ENCODE measurements at places on chromosomes 3 and 15.
A peak's percentile ranks its signal among the peaks of the same experiment; 100 is the strongest.

GRCh38 chr3:44476181-44476611, 1.3 kb downstream of the ZNF445 start:
- DNase-seq: no peak

- no peak for DNase-seq
These were observed 160.7 kb upstream of the EIF1B start for GRCh38 chr3:40148827-40149226.

- no peak for DNase-seq
These were observed 281.3 kb downstream of the EPHB1 start for GRCh38 chr3:135076341-135076740.

DNA sequence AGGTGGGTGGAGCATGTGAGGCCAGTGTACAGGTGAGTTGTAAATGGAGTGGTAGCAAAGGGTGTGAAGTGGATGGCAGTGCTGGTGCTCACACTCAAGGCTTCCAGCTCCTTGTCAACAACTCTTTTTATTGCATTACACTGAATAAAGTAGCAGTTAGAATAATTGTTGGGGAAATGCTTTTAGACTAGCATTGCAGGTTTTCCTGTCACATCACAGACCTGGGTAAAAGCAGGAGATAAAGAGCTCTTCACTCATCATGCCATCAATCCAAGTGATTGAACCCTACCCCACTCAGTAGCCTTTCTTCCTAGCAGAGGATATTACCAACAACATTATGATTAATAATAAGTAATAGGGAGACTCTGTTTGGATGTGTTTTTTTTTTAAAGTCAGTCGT, 81.6 kb downstream of the CDIN1 start:
- DNase-seq: no peak

DNA sequence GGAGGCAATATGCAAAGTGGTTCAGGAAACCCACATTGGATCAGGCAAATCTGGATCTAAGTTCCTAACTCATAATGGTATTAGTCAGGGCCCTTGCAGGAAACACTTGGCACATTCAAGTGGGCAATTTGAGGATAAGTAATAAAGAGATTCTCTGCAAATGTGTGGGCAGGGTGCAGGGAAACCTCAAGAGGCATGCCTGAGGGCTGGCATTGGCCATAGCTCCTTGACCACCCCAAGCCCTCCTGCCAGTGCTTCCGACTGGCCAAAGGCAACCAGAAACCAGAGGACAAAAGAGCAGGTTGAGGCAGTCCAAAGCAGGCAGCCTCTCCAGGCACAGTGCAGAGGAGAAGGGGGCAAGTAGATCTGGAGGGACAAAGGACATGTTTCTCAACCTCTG, 130.8 kb upstream of the SNTN start:
- DNase-seq: no peak

DNA sequence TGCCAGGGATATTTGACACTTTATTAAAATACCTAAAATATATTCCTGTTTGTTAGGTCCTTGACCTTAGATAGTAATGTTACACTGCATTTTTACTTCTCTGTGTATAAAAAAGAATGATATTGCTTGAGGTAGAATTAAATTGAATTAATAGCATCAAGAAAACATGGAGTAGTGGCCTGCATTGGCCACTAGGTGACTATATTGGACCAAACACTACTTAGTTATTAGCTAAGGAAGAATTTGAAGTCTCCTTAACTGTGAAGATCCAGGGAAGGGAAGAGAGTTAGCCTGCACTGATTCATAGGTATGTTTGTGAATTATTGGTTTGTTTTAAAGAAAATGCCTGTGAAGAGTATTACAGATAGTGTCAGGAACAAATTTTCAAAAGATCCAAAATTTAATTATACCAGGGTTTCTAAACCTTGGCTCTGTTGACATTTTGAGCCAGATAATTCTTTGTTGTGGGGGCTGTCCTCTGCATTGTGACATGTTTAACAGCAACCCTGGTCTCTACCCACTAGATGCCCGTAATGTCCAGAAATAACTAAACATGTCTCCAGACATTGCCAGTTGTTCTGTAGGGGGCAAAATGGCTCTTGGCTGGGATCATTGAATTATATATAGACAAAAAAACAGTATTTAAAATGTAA, 103.6 kb upstream of the THSD4 start:
- peak; percentile 61 for DNase-seq

- DNase-seq: no peak
These were observed 507 bp upstream of the JMJD7 start for GRCh38 chr15:41827290-41827879.

- no peak for DNase-seq
These were observed 618.1 kb downstream of the PYDC2 start for GRCh38 chr3:192079098-192079497.

GRCh38 chr3:60803216-60804173, 447.8 kb downstream of the FHIT start:
- DNase-seq: no peak

DNA sequence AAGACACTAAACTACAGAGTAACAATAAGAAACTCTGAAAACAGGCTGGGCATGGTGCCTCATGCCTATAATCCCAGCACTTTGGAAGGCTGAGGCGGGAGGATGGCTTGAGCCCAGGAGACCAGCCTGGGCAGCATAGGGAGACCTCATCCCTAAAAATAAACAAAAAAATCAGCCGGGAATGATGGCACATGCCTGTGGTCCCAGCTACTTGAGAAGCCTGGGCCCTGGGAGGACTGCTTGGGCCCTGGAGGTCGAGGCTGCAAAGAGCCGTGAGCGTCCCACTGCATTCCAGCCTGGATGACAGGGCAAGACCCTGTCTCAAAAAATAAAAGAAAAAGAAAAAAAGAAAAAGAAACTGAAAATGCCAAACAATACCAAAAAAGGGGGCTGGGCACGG, 55.4 kb downstream of the TMCC1 start:
- no peak for DNase-seq

- DNase-seq: no peak
These were observed 38.7 kb downstream of the FGD5 start for GRCh38 chr3:14857506-14857905.

DNA sequence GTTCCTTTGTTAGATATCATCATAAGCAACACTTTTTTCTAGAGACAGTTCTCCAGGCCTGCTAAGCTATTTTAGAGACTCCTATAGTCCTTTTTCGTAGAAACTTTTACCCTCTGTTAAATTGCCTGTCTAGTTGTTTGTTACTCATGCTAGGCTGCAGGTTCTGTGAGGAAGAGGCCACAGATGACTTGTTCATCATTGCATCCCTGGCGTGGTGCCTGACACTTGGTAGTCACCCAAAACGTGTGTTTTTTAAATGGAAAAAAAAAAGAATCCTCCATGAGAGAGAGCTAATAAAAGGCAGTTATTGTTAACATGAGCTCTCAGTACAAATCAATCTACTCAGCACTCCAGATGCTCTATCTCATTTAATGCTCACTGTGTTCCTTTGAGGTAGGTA, 35.1 kb downstream of the CCDC54 start:
- no peak for DNase-seq

GRCh38 chr3:32420126-32421038, 28.7 kb downstream of the CMTM7 start:
- peak; percentile 82 for DNase-seq

DNA sequence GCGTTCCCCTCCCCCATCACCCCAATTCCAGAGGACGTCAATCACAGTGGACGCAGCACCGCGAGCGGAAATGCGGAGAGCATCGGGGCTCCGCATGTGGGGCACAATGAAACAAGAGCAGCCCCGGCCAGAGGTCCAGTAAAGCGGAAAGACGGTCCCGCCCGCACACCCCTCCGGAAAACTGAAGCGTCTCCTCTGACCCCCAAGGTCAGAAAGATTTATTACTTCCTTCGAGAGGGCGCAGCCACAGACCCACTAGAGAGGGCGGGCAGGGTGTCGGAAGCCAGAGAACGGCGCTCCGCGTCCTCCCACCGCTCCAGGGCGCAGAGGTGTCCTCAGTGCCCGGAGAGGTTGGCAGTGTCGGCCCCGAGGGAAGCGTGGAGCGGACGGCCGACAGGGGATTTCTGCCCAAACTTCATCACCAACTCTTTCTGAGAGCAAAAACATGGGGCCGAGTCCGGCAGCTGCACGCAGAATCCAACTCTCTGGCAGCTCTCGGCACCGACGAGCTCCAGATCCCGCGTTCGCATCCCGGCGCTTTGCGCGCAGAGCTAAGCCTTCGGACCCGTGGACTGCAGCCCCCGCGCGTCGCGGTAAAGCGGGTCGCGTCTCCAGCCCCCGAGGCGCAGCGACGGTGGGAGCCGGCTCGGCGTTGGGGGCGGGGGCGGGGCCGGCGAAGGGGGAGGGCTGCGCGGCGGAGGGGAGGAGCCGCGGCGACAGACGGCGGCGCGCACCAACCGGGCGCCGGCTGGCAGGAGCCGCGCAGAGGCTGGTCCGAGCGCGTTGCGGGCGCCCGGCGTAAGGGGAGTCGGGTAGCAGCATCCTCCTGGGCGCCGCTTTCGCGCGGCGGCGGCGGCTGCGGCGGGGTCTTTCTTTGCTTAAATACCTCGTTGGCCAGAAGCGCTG, at the start of gene CHST2:
TSS of gene CHST2 (plus strand) at position 763 of the 906 bp plus-strand sequence. CDS start 1,046 bp downstream, outside the sequence.
- DNase-seq: peak; percentile 23

DNA sequence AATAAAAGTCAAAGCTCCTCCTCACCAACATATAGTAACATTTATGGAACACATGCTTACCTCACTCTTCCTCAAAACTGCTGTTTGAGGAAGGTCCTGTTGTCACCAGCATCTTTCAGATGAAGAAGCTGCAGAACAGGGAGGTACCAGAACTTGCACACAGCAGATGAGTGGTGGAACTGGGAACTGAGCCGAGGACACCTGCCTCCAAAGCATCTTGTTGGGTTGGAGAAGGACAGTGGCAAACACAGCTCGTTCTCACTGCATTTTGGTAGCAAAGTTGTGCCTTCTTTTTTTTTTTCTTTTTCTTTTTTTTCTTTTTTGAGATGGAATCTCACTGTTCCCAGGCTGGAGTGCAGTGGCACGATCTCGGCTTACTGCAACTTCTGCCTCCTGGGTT, 76.0 kb downstream of the CEMIP start:
- no peak for DNase-seq

- DNase-seq: no peak
These were observed 68.5 kb downstream of the PLCH1 start for GRCh38 chr3:155676252-155676981.

GRCh38 chr3:62084558-62084957, 288.8 kb downstream of the FEZF2 start:
- no peak for DNase-seq

DNA sequence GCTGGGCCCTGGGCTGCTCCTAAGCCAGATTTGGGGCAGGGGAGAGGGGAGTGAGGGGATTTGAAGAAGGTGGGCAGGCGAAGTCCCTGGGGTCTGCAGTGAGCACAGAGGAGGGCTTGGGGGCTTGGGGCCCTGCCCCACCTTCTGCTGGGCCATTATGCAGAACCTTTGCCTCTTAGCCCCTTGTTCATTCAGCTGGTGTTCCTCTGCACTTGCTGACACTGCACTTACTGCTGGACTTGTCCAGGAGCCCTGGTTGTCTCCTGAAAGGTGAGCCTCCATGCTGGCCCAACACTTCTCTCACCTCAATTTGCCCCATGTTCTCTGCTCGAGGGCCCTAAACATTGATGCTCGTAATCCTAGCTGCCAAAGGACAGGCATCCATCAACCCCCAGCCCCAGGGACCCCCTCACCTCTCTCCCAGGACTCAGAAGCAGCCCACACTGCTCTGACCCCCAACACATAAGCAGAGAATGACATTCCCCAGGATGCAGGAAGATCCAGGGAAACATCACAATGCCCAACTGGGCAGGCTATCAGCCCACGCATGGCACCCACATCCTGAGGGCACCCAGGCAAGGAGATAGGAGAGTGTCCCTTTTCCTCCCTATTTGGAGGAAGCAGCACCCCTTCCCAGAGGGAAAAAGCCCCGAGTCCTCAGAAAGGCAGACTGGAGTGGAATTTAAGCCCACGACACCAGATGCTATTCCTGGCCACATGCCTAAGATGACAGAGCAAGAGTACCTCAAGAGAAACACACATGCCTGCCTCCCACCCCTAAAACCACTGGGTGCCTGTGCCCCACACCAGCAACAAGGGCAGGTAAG, 76.8 kb downstream of the ADCY5 start:
- no peak for DNase-seq

DNA sequence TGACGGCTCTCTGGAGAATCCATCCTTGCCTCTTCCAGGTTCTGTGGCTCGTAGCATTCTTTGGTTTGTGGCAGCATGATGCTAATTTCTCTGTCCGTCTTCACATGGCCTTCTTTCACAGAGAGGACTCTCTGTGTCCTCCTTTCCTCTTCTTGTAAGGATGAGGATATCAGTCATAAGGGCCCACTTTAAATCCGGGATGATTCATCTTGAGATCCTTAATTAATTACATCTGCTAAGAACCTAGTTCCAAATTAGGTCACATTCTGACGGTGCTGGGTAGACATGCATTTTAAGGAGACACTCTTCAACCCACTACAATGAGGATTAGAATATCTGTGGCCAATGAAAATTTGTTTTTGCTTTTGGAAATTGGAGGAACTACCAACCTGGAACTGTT, 15.7 kb upstream of the GXYLT2 start:
- no peak for DNase-seq

Measured in SW 1271 (cell line).